ENCODE measurements at places on chromosomes 6 and 20.

DNA sequence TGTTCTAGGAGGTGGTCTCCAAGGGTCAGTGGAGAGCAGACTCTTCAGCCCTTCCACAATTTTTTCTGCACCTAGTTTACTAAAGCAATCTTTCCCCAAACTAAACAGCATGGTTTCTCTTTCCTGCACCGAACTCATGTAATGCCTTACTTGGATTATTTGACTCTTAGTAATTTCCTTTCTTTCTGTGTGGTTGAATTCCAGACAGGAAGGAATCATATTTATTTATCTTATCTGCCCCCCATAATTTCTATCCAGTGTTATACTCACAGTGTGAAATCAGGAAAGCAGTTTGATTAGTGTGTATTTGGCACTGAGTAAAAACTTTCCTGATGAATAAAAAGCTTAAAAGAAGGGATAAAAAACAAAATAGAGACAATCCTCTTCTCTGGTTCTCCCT, 140.3 kb upstream of the STMND1 start:
- H3K4me3 ChIP-seq: no peak overlapping the region
- H3K36me3 ChIP-seq: no peaks in the 10 kb centered on the region
- no peak overlapping the region for H3K27ac ChIP-seq
- DNase-seq: no peak

DNA sequence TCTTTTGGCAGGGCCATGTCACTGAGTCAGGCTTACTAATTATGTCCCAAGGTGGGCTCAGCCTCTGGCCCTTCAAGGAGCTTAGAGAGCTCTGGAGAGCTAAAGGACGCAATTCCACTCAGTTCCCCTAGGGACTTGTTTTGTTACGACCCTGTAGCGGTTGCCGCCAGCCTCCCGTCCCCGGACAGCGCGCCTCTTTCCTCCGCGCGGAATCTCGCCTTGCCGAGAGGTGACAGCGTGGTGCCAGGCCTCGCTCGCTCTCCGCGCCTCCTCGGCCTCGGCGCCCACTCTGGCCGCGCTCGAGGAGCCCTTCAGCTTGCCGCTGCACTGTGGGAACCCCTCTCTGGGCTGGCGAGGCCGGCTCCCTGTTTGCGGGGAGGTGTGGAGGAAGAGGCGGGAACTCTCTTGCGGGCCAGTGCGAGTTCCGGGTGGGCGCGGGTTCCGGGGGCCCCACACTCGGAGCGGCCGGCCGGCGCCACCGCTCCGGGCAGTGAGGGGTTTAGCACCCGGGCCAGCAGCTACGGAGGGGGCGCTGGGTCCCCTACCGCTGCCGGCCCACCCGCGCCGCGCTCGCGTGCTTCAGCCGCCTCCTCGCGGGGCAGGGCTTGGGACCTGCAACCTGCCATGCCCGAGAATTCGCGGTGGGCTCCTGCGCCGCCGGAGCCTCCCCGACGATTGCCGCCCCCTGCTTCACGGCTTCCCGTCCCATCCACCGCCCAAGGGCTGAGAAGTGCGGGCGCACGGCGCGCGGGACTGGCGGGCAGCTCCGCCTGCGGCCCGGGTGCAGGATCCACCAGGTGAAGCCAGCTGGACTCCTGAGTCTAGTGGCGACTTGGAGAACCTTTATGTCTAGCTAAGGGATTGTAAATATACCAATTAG, 9.9 kb upstream of the ZNF311 start:
- peaks cover 19% of the 10 kb centered on the region for H3K4me1 ChIP-seq
- no peak overlapping the region for H3K27ac ChIP-seq
- peak; percentile 60 for DNase-seq
- H3K36me3 ChIP-seq: peaks cover 2% of the 10 kb centered on the region
- H3K4me3 ChIP-seq: no peak overlapping the region

GRCh38 chr6:14701946-14702345, 543.9 kb upstream of the JARID2 start:
- H3K36me3 ChIP-seq: peaks cover 5% of the 10 kb centered on the region
- no peak overlapping the region for H3K27ac ChIP-seq
- H3K27me3 ChIP-seq: no peaks in the 10 kb centered on the region
- no peak for DNase-seq

GRCh38 chr20:9488063-9488462, 26.3 kb upstream of the LAMP5 start:
- DNase-seq: no peak
- H3K4me1 ChIP-seq: no peaks in the 10 kb centered on the region
- H3K4me3 ChIP-seq: no peak overlapping the region
- H3K27ac ChIP-seq: no peak overlapping the region
- no peaks in the 10 kb centered on the region for H3K36me3 ChIP-seq

- H3K27me3 ChIP-seq: no peaks in the 10 kb centered on the region
- DNase-seq: no peak
- no peaks in the 10 kb centered on the region for H3K4me1 ChIP-seq
- no peak overlapping the region for H3K27ac ChIP-seq
- H3K36me3 ChIP-seq: peaks cover 9% of the 10 kb centered on the region
- H3K4me3 ChIP-seq: no peak overlapping the region
Measured at GRCh38 chr20:33702861-33703260, 16.7 kb upstream of the E2F1 start.

DNA sequence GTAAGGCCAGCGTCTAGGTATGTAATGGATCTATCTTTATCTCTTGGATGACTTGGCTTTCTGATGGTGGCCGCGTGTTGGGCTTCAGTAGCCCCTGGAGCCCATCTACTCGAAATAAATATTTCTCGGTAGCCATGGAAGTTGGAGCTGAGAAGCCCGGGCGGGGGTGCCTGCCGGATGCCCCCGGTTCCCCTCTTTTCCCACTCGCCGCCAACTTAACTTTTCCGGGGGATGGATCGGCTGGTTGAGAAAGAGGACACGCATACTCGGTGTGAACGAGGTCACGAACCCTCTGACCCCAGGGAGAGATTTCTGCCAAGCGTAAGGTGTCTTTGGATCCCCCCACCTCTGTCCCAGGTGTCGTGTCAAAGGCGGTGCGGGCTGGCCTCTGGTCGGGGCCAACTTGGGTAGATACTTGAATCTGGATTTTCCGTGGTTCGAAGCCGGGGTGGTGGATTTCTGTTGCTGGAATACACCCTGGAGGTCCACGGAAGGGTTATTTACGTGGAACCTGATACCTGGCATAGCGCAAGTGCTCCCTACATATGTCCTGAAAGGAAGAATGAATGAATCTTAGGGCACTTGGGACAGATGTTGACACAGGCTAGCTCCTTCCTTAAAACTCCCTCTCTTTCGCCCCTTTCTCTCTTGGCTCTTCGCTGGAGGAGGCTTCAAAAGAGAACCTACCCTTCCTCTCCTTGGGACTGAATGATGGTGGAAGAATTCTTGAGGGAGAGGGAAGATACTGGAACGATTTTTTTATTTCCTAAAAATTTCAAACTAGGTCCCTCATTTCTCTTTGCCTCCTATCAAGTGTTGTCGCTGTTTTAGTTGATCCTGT, 996 bp downstream of the DOK5 start:
- peaks cover 28% of the 10 kb centered on the region for H3K4me1 ChIP-seq
- peak overlapping the region; percentile 84 for H3K4me3 ChIP-seq
- H3K27ac ChIP-seq: peak overlapping the region; percentile 66
- DNase-seq: no peak
- peaks cover 2% of the 10 kb centered on the region for H3K36me3 ChIP-seq
- H3K27me3 ChIP-seq: peaks cover 39% of the 10 kb centered on the region

DNA sequence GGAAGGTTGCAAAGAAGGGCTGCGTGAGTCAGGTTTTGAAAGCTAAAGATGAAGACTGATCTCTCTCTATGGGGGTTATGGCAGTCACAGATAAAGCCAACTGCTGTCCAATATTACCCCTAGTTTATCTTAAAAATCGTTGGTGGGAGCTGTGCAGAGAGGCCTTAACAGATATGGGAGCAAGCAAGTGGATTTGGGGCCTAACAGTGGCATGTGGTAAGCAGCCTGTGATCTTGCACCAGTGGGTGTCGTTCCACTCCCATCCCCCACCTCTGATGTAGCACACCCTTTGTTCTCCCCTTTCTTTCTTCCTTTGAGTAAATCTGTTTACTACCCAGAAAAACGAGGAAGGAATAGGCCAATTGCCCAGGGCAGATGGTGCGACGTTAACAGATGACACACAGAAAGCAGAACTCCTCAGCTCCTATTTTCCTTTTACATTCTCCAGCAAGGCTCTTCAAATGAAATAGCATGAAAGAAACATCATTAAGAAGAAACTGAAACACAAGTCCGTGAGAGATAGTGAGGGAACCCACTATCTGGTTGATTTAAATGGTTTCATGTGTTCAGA, 274.1 kb upstream of the CITED2 start:
- no peaks in the 10 kb centered on the region for H3K4me1 ChIP-seq
- H3K27ac ChIP-seq: no peak overlapping the region
- no peak overlapping the region for H3K4me3 ChIP-seq
- H3K36me3 ChIP-seq: no peaks in the 10 kb centered on the region
- H3K27me3 ChIP-seq: peaks cover 8% of the 10 kb centered on the region

GRCh38 chr6:39058471-39059147, 10.0 kb downstream of the GLP1R start:
- peaks cover 19% of the 10 kb centered on the region for H3K27me3 ChIP-seq
- H3K36me3 ChIP-seq: no peaks in the 10 kb centered on the region
- no peak overlapping the region for H3K4me3 ChIP-seq

GRCh38 chr20:24431279-24432045, 38.0 kb upstream of the SYNDIG1 start:
- H3K36me3 ChIP-seq: no peaks in the 10 kb centered on the region
- H3K4me1 ChIP-seq: no peaks in the 10 kb centered on the region
- DNase-seq: no peak
- H3K4me3 ChIP-seq: no peak overlapping the region
- no peak overlapping the region for H3K27ac ChIP-seq
- no peaks in the 10 kb centered on the region for H3K27me3 ChIP-seq

DNA sequence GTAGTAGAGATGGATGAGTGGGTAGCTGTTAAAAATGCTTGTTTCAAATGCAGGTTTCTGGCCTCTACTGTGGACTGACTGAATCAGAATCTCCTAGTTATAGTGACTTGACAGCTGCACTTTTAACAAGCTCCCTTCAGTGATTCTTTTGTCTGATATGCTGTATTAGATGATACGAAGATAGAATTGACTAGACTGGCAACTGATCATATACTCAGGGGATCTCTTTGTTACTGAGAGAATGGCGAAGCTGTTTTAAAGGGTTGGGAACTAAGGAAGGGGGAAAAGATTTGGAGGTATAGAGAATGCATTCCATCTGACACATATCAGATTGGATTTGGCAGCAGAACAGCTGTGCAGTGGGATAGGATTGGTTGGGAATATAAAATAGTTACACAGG, 7.0 kb downstream of the ENPP4 start:
- DNase-seq: no peak
- no peak overlapping the region for H3K27ac ChIP-seq
- peaks cover 2% of the 10 kb centered on the region for H3K27me3 ChIP-seq

DNA sequence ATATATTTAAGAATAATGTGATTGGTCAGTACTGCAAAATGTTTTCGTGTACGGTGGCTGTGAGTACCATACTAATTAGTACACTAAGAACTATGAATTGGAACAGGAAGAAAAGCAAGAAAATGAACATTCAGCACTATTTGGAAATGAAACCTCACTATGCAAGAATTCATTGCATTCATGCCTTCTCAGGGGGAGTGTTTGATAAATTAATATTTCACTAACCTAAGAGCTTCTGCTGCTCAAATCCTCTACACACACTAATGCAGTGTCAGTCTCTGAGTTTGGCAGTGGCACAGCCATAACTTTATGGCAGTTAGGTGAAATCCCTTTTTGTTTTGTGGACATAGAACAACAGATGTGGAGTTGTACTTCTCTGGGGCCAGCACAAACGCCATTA, 60.1 kb downstream of the SLC16A10 start:
- no peak overlapping the region for H3K4me3 ChIP-seq
- H3K27ac ChIP-seq: no peak overlapping the region
- DNase-seq: no peak
- H3K27me3 ChIP-seq: peaks cover 4% of the 10 kb centered on the region
- no peaks in the 10 kb centered on the region for H3K4me1 ChIP-seq

DNA sequence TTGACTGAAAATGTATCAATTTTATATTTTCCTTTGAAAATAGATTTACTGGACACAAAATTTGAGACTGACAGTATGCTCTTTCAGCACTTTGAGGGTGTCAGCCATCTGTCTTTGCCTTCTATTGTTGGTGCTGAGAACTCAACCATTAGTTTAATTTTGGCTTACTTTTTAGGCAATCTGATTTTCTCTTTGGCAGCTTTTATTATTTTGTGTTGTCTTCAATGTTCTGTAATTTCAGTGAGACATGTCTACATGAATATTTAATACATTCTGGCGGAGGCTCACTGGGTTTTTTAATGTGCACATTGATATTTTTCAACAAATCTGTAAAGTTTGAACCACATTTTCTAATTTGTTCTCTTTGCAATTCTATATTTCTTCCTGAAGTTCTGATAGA, 648.6 kb downstream of the C6orf118 start:
- no peak overlapping the region for H3K27ac ChIP-seq
- no peak overlapping the region for H3K4me3 ChIP-seq
- no peaks in the 10 kb centered on the region for H3K27me3 ChIP-seq
- H3K4me1 ChIP-seq: no peaks in the 10 kb centered on the region
- H3K36me3 ChIP-seq: no peaks in the 10 kb centered on the region
- no peak for DNase-seq

DNA sequence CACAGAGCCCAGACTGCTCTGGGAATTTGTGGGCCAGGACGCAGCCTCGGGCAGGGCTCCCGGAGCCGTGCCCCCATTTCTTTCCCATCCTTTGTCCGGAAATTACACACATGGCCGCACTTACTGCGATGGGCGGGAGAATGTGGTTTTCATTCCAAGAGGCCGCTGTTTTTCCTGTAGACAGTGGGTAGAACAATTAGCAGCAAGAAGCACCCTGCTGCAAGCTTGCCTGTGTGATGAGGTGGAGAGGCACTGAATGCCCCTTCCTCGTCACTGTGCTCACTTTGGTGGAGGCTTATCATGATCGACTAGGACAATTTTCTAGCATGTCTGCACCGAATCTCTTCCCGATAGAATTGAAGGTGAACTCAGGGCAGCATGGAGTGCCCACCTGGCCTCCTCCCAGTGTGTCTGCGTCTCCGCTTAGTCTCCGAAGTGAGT, 102.8 kb downstream of the DACT2 start:
- no peaks in the 10 kb centered on the region for H3K27me3 ChIP-seq
- H3K4me3 ChIP-seq: no peak overlapping the region
- no peaks in the 10 kb centered on the region for H3K36me3 ChIP-seq
- H3K4me1 ChIP-seq: peaks cover 3% of the 10 kb centered on the region

DNA sequence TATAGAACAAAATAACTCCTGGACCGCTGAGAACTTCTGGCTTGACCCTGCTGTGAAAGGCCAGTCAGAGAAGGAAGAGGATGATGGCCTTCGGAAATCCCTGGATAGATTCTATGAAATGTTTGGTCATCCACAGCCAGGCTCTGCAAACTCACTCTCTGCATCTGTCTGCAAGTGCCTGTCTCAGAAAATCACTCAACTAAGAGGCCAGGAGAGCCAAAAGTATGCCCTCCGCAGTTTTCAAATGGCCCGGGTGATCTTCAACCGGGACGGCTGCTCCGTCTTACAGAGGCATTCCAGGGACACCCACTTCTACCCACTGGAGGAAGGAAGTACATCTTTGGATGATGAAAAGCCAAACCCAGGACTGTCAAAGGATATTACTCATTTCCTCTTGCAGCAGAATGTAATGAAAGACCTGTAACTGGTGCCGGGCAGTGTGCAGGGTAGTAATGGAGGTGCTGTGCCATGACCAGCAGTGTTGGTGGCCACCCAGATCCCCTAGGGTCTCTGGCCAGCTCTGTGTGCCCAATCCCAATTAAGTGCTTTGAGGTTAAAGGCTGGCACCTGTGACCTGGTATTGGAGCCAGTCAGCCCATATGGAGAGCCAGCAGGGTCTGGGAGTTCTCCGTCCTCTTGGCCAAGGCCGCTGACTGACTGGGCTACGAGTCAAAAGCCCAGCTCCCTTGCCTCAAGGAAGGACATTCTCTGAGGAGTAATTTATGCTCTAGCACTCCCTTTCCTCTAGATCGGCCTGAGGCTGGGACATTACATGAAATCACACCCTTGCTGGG, 87.1 kb downstream of the TRMT6 start:
- H3K27me3 ChIP-seq: no peaks in the 10 kb centered on the region
- no peak for DNase-seq
- H3K27ac ChIP-seq: no peak overlapping the region
- peaks cover 2% of the 10 kb centered on the region for H3K36me3 ChIP-seq
- H3K4me3 ChIP-seq: no peak overlapping the region

Data from activated CD4-positive, alpha-beta T cell treated with anti-CD3 and anti-CD28 coated beads, Interleukin-2, amount 10 ng/mL, durations not matched to agents 24 days and 14 days (primary cell).